Suppressor macrophage treated with lipopolysaccharide for 4 hours (primary cell): ENCODE measurements at places on chromosomes 3 and 15.
A peak's percentile ranks its signal among the peaks of the same experiment; 100 is the strongest.

GRCh38 chr3:9613056-9613748 is 36.1 kb upstream of the MTMR14 start:
- no peak for DNase-seq

DNA sequence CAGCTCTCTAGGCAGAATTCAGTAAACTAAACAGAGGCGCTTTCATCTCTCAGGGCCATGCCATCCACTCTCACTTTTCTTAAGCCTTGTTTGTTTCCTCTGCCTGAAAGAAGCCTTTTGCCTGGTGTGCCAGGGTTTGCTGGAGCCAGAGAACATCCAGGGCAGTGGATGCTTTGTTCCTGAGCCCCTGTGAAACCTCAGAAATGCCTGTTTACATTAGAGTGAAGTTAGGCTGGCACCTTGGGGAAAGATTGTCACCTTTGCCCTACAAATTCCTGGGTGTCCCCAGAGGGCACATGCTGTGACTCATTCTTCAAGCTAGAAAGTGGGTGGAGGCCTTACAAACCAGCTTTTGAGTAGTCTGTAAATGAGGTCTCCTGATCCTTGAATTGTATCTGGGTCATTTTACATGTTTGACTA is 10.7 kb upstream of the TRAK1 start:
- peak; percentile 49 for DNase-seq

DNA sequence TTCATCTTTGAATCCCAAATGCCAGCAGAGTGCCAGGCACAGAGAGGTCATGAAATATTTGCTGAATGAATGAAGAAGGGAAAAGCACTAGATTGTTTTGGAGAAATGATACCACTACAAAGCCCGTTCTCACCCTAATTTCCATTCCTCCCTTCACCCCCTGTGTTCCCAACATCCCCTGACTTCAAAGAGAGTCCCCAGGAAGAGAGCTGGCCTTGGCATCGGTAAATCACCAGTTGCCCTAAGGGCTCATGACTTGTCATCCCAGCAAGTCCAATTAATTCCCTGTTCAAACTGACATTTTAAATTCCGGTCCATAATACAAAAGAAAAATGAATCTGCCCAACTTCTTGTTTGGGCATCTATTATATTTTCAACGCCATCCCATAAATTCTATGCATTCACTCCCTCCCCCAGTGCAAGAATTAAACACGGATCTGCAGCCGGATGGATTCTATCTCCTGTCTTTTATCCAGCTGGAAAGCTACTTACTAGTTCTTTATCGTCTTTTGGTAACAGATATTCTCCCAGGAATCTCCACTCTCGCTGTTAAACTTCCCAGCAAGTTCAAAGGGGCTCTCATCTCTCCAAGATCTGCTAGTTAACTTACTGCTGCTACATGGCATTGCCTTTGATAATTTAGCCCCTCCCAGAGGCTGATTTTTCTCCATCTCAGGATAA is 63.9 kb upstream of the TSC22D2 start:
- DNase-seq, result no peak

- DNase-seq, result no peak
These were observed 409.1 kb upstream of the ATP11B start for GRCh38 chr3:182384221-182384620.

DNA sequence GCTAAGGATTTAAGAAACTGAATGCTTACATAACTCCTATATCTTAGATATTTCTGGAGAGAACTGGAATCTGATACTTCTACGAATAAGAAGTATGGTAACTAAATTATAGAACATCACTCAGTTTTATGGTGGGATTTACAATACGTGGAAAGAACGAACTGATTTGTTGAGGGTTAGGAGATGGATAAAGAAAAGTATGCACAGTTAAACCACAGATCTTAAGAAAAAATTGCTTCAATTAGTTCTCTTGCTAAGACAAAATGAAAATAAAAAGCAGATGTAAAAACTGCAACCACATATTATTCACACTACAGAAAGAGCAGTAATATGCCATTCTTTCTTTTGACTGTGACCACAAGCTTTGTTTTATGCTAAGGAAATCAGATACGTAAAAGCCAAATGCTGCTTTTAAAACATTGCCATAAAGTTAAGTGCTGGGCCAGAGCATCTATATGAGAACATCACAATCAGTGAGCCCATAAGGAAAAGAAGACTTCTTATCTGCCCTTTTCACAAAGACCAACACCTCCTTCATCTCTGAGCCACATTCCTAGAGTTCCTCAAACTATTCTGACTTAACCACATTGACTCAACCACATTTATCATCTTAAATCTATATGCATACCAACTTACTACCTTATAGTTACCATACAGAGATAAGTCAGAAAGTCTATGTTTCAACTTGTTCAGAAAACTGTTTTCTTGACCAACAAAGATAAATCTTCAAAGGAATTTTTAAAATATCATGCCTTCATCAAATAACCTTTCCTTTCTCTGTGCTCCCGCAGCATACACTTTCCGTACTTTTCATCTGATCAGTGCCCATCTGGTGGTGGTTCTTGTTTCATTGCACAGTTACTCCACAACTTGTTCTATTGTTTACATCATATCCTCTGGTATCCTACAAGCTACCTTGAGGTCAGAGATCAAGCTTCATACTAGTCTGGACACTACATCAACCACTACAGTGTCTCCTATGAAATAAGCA is 61.7 kb downstream of the FSIP1 start:
- no peak for DNase-seq

GRCh38 chr3:95715128-95715527 is 1099.3 kb upstream of the EPHA6 start:
- no peak for DNase-seq

DNA sequence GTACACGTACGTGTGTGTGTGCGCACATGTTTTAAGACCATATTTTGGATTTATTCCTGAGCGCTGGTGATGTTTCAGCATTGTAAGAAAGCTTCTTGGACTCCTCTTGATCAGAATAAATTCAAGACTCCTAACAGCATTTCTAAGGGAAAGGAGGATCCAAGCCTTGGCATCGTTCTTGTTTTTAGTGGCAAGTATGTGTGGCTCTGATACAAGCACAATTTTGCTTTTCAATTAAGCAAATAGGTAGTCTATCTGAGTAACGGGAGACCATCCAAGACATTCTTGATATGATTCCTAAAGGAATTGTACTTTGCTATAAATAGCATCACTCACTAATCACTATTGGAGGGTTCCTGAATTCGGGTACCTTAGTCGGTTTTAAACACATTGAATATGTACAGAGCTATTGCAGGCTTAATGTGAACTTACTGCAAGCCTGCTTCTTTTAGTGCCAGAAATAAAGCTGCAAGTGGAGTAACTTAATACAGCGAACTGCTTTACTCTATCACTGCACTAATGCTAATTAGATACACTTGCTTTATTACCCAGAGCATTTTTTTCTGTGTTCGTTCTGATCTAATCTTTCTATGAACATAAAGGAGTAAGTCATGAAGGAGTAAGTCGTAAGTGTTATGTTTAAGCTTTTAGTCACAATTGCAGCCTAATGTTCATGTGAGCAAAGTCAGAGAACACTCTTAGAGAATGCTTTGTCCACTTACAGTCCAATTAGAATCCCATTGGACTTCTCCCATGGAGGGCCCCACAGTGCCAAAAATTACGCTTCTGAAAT is 186.3 kb downstream of the MCTP2 start:
- DNase-seq, result no peak

DNA sequence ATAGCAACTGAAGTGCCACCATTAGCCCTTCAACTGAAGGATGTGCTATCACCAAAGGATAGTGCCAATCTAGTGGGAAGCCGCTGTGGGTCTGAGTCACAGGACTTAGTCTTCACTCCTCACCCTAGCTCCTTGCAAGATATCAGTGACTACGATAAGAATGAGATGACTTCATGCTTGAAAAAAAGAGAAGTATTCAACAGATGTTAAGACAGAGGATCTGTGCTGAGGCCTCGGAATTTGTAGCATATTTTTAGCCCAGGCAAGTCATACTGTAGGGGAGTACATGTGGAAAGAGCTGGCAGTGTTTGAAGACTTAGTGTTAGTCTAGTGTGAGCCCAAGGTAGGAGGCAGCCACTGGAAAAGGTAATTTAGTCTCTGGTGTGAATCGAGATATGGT is 270.7 kb upstream of the LRTM1 start:
- DNase-seq, result no peak

DNA sequence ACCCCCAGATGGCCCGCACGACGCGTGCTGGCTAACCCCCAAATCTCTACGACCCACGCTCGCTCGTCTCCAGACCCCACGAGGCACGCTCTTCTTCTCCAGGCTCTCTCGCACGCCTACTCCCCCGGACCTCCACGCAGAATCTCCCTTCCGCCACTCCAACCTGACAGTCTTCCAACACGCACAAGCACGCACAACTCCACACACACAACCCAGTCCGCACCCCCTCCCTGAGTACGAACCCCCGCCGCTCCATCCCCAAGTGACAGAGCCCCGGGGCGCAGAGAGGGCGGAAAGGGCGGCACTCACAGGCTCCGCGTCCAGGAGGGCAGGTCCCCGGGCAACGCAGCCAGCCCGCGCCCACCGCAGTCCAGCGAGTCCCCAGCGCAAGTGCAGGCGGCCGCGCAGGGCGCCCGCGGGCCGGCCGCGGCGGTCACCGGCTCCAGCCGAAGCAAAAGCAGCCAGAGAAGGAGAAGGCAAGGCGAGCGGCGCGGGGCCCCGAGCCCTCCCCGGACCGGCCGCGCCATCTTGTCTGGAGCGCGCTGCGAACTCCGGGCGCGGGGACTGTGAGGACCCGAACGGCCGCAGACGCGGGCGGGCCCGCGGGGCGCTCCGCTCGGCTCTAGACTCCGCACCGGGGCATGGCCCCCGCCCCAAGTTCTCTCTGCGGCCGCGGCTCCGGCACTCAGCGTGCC is 794 bp downstream of the LRIG1 start:
- DNase-seq, result peak; percentile 25

GRCh38 chr3:73148682-73149081 is 87.2 kb downstream of the EBLN2 start:
- no peak for DNase-seq

DNA sequence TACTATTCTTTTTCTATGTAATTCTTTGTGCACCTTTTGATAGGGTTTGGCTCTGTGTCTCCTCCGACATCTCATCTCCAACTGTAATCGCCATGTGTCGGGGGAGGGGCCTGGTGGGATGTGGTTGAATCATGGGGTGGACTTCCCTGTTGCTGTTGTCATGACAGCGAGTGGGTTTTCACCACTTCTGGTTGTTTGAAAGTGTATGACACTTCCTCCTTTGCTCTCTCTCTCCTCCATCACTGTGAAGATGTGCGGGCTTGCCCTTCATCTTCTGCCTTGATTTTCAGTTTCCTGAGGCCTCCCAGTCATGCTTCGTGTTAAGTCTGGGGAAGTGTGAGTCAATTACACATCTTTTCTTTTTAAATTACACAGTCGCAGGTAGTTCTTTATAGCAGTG is 225.8 kb upstream of the DPPA4 start:
- no peak for DNase-seq

- DNase-seq, result peak; percentile 35
These were observed 46.8 kb downstream of the CYP11A1 start for GRCh38 chr15:74320352-74321247.

GRCh38 chr3:64496786-64497490 is 190.9 kb downstream of the ADAMTS9 start:
- no peak for DNase-seq

GRCh38 chr3:143283432-143284128 is 164.0 kb downstream of the CHST2 start:
- DNase-seq, result no peak

GRCh38 chr15:62914461-62915079 is 128.0 kb upstream of the TPM1 start:
- DNase-seq, result no peak

- peak; percentile 21 for DNase-seq
These were observed 119.3 kb downstream of the TMCO5A start for GRCh38 chr15:38053776-38054175.

DNA sequence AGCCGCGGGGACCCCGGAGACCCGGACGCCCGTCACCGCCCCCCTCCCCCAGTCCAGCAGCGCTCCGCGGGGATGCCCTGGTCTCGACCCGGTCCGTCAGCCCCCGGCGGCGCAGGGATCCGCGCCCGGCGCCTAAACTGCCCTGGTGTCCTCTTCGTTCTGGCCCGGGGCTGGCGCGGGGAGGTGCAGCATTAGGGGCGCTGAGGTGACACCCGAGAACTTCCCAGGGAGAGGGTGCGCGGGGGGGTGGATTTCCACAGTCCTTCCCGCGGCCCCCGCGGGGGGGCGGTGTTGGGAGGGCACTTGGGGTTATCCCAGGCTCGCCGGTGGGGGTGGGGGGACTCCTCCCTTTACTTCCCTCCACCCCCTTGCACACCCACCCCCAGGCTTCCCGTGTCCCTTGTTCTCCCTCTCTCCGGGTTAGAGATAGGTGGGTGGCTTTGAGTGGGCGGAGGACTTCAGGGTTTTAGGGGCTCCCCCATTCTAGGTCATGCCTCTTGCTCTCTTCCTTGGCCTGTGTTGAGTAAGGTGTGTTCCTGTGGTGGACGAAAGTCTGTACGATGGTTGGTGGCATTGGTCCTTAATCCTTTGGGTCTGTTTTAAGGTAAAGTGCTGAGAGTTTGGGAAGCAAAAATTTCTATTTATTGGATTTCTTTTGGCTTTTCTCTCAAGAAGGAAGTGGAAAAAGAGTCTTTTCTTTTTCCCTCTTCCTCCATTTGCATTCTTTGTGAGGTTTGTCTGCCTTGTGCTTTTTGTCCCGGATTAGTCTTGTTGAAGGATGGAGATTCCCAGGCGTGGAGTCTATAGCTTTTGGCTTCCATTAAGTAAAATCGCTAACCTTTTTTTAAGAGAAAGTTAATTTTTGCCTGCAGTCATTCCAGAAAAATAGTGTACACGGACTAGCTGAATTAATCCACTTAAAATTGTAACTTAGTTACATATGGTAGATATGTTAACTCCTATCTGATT is 811 bp downstream of the SKIL start:
- DNase-seq, result peak; percentile 75

- peak; percentile 8 for DNase-seq
These were observed 567.1 kb downstream of the EDEM1 start for GRCh38 chr3:5754602-5755001.

- no peak for DNase-seq
These were observed 16.0 kb downstream of the CMSS1 start for GRCh38 chr3:99833617-99834205.

DNA sequence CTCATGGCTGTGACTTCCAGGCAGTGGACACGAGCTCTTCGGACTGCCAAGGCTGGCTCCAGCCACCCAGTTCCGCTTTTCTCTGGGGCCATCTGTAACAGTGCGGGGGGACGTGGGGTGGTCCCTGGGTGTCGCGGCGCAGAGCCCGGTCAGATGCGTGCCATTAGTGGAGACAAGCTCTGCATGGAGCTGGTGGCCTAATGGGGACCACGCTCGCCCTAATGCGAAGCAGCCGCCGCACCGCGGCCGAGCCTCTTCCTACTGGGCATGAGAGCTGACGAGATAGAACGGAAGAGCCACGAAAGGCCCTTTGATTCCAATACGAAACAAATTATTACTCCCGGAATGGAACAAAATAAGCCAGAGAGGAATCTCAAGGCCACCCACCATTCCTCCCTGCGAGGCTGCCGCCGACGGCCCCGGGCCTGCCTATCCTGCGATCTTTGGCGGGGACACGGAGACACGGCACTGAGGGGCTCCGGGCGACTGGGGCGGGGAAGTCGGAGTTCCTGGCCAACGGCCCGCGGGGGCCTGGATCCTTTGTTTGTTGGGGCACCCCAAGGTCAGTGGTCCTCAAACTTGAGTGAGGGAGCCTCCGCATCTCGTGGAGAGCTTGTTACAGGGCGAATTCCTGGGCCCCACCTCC is 18.1 kb downstream of the FOXL2 start:
- DNase-seq, result no peak
